ENCODE measurements at places on chromosomes 6 and 20. TPM values are rescaled to one million over a fixed set of nuclear protein-coding genes. Genes with fewer than 3 reads are reported as not detected.

The ME1 gene
- 16.3 TPM for total RNA-seq

The MCCD1 gene
- total RNA-seq = not detected

- DNase-seq = peak; percentile 70
Observed at GRCh38 chr6:88165844-88166492, at the start of gene CNR1. CNR1 (minus strand) TSS chr6:88166347; CDS start chr6:88145274, 21,073 bp downstream.

- peak; percentile 45 for DNase-seq
Observed at GRCh38 chr6:82246802-82247504, 591 bp downstream of the IBTK start.

DNA sequence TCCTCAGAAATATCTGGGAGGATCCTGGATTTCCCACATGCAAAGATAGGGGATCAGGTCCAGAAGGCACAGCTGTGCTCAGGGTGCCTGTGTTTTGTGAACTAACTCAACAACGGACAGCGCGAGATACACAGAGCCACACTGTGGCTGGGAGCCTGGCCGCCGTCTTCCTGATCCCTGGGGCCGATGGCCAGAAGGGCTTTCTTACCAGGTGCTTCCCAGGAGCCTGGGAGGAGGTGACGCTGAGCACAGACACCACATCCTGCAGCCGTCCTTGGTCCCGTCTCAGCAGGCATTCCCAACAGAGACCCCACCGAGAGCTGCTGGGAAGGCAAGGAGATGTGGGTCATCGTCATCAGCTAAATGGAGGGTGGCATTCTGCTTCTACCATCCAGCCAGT is 144.6 kb upstream of the AFDN start:
- no peak for DNase-seq

- no peak for DNase-seq
Observed at GRCh38 chr20:34515484-34516246, 557 bp upstream of the DYNLRB1 start.

Data from MG63 (cell line).